Neural progenitor cell (in vitro differentiated cells): ENCODE measurements at places on chromosomes 1 and 21. TPM values are rescaled to one million over a fixed set of nuclear protein-coding genes. Genes with fewer than 3 reads are reported as not detected.

GRCh38 chr1:96598416-96599168 is 123.0 kb upstream of the PTBP2 start:
- peaks cover 12% of the 10 kb centered on the region for H3K4me1 ChIP-seq
- no peak for DNase-seq
- no peaks in the 10 kb centered on the region for H3K27me3 ChIP-seq
- H3K36me3 ChIP-seq, result no peaks in the 10 kb centered on the region
- no peak overlapping the region for H3K27ac ChIP-seq

DNA sequence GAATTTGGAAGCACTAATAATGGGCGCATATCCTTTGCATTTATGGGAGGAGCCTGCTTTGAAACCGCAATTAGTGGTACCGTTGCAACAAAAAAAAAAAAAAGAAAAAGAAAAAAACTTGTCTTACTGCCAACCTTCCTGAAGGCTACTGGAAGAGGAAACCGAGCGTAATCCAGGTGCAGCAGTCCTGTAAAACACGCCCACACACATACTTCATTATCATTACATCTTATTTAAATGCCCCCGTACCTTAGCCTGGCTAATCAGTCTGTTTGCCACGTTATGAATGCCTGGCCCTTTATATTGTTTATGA is 686 bp upstream of the ZNF281 start:
- H3K36me3 ChIP-seq, result peaks cover 14% of the 10 kb centered on the region
- H3K4me1 ChIP-seq, result peaks cover 33% of the 10 kb centered on the region
- peak; percentile 52 for DNase-seq

DNA sequence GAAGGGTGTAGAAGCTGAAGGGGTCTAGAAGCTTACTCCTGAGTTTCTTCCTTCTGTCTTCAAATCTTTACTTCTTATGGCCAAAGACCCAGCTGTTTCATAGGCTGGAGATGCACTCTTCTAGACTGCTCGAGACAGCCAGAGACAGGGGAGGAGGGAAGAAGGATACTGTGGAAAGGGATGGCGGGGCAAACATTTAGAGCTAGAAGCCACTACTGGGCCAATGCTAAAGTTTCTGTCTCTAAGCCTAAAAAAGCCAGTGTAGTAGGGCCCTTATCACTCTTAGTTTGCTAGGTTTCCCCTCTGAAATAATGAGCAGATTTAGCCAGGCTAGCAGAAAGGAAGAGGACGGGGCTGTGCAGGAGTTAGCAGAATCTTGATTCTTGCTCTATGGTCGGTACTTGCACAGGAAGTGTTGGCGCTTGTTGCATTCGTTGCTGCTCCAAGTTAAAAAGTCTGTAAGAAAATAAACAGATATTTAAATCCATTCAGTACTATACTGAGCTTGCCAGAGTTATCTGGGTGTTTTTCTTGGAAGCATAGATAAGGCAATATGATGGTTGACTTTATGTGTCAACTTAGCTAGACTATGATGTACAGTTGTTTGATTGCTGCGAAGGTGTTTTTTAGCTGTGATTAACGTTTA is 16.9 kb downstream of the REG4 start:
- no peak for DNase-seq
- H3K4me1 ChIP-seq, result peaks cover 2% of the 10 kb centered on the region
- H3K27me3 ChIP-seq, result no peaks in the 10 kb centered on the region
- H3K4me3 ChIP-seq, result no peak overlapping the region
- H3K36me3 ChIP-seq, result no peaks in the 10 kb centered on the region
- H3K27ac ChIP-seq, result no peak overlapping the region

DNA sequence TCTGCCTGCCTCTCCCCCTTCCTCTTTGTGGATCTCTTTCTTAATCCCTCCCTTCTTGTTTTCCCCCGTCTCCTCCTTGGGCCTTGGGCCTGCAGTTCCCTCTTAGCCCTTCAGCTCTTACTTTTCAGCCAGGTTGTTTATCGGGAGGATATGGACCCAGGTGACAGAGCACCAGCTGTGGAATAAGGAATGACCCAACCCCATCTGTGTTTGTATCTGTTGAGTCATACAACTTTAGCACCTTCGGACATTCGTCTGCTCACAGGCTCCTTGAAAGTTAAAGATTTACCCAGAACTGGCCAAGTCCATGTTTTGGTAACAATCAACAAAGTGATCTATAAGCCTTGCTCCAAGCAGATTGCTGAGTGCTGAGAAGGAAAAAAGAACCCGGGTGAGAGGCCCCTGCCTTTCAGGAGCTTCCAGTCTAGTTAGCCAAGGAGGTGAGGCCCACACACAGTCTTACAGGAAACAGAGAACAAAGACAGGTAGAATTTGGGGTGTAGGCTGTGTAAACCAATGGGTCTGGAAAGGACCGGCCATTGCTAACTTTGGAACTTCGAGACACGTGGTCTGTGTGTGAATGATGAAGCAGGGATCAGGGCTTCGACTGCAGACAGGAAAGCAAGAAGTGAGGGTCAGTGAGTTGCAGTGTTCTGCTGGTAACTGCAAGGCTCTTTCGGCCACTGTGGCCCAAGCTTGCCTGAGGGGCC is 66.7 kb upstream of the F3 start:
- H3K27ac ChIP-seq, result no peak overlapping the region
- no peak overlapping the region for H3K4me3 ChIP-seq
- no peaks in the 10 kb centered on the region for H3K27me3 ChIP-seq
- H3K36me3 ChIP-seq, result no peaks in the 10 kb centered on the region

DNA sequence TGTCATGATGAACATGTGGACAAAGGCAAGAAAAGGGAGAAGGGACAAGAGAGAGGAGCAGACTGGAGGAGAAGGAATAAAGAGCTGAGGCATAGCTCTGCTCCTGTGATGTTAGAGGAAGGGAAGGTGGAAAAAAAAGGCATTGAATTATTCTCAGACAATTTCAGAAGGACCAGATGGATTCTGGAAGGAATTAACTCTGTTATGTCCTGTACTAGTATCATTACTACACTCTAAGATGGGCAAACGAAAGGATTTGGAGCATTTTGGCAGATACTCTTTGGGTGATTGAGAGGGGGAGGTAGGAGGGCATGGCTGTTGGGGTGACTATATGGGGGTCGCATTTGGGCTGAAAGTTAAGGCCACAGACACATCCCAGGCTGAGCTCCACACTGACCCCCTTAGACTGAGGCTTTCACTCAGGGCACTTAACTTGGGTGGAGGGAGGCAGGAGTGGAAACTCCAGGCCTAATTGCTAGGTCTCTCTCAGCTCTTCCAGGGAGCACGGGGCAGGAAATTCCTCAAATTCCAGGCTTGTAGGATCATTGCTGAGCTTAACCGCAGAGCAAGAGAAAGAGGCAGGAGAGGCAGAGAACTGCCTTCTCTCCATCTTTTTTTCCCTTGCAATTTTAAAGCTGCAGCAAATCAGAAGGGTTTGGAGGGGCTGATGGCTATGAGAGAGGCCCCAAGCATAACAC is 25.9 kb downstream of the KIRREL1 start:
- DNase-seq, result peak; percentile 82
- peak overlapping the region; percentile 97 for H3K27ac ChIP-seq
- H3K27me3 ChIP-seq, result no peaks in the 10 kb centered on the region
- no peak overlapping the region for H3K4me3 ChIP-seq
- peaks cover 86% of the 10 kb centered on the region for H3K4me1 ChIP-seq

DNA sequence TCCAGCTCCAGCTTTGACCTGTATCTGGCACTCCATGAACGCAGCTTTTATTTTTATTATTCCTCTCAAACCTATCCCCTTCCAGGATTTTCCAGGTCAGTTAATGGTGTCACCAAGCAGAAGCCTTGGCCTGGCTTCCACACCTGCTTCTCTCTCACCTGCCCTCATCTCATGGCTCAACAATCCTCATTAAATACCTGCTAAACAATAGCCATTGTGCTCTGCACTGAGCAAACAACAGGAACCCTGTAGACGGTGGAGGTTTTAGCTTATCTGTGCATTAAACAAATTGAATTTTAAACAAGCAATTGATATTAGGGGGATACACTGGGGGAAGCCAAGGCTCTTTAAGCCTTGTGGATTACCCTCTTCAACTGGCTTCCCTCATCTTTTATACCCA is 15.3 kb downstream of the PYCR2 start:
- no peaks in the 10 kb centered on the region for H3K4me1 ChIP-seq
- peaks cover 10% of the 10 kb centered on the region for H3K27me3 ChIP-seq
- no peak overlapping the region for H3K27ac ChIP-seq
- no peak for DNase-seq

DNA sequence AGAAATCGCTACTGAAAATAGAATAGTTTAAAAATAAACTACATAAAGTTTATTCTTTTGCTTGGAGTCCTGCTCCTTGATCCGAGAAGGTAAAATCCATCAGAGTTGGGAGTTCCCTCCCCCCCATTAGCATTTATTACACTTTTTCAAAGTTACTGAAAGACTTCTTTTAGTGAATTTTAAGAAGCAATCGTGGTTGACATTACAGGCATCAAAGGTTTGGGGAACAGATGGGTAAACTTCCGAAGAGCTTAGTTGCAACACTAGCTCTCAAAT is 31.0 kb upstream of the NFIA start:
- peaks cover 12% of the 10 kb centered on the region for H3K4me1 ChIP-seq
- no peak for DNase-seq
- peaks cover 58% of the 10 kb centered on the region for H3K27me3 ChIP-seq
- peak overlapping the region; percentile 70 for H3K4me3 ChIP-seq
- H3K36me3 ChIP-seq, result no peaks in the 10 kb centered on the region

DNA sequence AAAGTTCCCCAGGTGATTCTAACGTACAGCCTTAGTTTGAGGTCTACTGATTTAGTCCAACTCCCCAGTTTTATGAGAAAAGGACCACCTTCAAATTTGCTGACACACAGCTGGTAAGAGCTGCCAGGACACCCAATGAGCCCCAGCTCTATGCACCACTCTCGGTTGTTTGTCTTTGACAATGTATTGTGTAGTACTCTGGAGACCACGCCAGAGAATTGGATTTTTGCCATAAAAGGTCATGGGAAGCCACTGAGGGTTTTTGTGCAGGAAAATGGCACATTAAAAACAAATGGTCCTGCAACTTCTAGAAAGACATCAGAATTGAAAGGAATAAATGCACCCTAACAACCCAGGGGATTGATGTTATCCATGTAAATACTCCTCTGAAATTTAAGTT is 7.1 kb upstream of the IER5 start:
- no peak overlapping the region for H3K27ac ChIP-seq
- no peak for DNase-seq
- no peaks in the 10 kb centered on the region for H3K36me3 ChIP-seq

GRCh38 chr1:41741244-41741643 is 177.5 kb downstream of the HIVEP3 start:
- H3K36me3 ChIP-seq, result no peaks in the 10 kb centered on the region
- no peaks in the 10 kb centered on the region for H3K4me1 ChIP-seq
- H3K27me3 ChIP-seq, result no peaks in the 10 kb centered on the region

DNA sequence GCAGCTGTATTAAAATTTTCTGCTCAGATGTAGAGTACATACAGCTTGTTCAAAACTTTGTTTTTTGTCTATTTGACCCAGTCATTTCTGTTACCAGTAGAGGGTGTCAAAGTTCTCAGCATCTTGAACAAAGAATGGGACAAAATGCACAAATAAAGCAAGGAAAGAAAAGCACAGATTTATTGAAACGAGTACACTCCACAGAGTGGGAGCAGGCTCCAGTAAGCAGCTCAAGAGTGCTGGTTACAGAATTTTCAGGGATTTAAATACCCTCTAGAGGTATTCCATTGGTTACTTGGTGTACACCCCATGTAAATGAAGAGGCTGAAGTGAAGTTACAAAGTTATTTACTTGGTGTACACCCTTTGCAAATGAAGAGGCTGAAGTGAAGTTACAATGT is 8.9 kb upstream of the PRMT6 start:
- no peak for DNase-seq
- H3K4me1 ChIP-seq, result no peaks in the 10 kb centered on the region
- no peaks in the 10 kb centered on the region for H3K27me3 ChIP-seq
- H3K36me3 ChIP-seq, result peaks cover 7% of the 10 kb centered on the region
- no peak overlapping the region for H3K4me3 ChIP-seq

DNA sequence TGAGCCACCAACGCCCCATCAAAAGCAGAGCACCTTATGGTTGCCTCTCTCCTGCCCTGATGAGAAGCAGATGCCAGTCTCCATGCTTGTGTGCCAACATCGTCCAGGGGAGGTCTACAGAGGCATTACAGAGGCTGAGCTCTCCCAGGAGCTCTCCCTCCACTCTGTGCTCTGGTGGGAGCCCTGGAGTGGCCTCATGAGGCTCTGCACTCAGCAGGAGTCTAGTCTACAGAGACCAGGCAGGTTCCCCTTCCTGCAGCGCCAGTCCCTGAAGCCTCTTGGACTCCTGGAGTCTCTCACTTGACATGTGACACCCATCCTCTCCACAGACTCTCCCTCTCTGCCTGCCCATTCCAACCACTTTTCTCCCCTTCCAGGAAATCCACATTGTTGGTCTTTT is 3.4 kb downstream of the DCST1 start:
- H3K27me3 ChIP-seq, result no peaks in the 10 kb centered on the region
- H3K27ac ChIP-seq, result no peak overlapping the region
- no peaks in the 10 kb centered on the region for H3K36me3 ChIP-seq
- H3K4me3 ChIP-seq, result no peak overlapping the region
- no peak for DNase-seq
- H3K4me1 ChIP-seq, result peaks cover 12% of the 10 kb centered on the region

- no peak overlapping the region for H3K27ac ChIP-seq
- H3K36me3 ChIP-seq, result no peaks in the 10 kb centered on the region
- no peaks in the 10 kb centered on the region for H3K4me1 ChIP-seq
- no peak for DNase-seq
Observed at GRCh38 chr1:40081871-40082270, 15.2 kb downstream of the PPT1 start.

Gene PRR9
- total RNA-seq, result not detected in 2 replicates

Gene HNRNPU
- 543 and 856 TPM in 2 replicates for total RNA-seq

Gene PHTF1
- total RNA-seq, result 50.7 and 76.8 TPM in 2 replicates
